ENCODE measurements at places on chromosomes 7 and 10.

GRCh38 chr7:147547252-147547897, 1043.2 kb upstream of the C7orf33 start:
- DNase-seq, result no peak

DNA sequence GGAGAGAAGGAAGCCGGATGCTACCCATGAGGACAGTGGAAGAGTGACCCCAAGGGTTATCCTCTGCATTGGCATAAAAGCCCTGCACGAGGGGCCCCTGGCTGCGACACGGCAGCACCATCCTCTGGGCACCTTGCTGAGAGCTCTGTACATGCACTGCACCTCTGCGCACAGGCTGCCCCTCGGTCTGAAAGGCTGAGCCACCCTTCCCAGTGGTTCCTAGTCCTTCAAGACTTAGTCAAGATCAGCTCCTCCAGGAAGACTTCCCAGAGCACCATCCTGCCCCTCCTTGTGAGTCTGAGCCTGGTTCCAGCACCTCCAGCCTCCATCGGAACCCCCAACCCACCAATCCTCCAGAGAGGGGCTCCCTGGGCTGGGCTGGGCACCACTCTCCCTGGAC, 37.9 kb upstream of the CNPY1 start:
- DNase-seq, result no peak

- DNase-seq, result no peak
Measured at GRCh38 chr10:59847326-59847725, 59.0 kb downstream of the CCDC6 start.

GRCh38 chr10:133275684-133276092, 980 bp downstream of the ADAM8 start:
- DNase-seq, result no peak

GRCh38 chr10:7218968-7219367, 191.9 kb downstream of the SFMBT2 start:
- no peak for DNase-seq

DNA sequence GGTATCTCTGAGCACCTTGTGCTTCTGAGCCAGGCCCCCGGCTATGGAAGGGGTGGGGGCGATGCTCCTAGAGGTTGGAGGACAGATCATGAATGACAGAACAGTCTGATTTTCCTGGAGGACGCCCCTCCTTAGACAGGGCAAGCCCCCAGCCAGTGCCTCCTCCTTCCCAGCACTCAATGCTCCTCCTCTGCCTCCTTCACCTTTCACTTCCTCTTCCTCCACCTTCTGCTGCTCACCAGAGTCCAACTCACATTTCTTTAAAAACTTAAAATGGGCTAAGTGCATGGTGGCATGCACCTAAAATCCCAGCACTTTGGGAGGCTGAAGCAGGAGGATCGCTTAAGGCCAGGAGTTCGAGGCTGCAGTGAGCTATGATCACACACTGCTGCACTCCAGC, 71.1 kb upstream of the CUX1 start:
- no peak for DNase-seq

- no peak for DNase-seq
Measured at GRCh38 chr7:33243319-33243881, 114.0 kb downstream of the BBS9 start.

DNA sequence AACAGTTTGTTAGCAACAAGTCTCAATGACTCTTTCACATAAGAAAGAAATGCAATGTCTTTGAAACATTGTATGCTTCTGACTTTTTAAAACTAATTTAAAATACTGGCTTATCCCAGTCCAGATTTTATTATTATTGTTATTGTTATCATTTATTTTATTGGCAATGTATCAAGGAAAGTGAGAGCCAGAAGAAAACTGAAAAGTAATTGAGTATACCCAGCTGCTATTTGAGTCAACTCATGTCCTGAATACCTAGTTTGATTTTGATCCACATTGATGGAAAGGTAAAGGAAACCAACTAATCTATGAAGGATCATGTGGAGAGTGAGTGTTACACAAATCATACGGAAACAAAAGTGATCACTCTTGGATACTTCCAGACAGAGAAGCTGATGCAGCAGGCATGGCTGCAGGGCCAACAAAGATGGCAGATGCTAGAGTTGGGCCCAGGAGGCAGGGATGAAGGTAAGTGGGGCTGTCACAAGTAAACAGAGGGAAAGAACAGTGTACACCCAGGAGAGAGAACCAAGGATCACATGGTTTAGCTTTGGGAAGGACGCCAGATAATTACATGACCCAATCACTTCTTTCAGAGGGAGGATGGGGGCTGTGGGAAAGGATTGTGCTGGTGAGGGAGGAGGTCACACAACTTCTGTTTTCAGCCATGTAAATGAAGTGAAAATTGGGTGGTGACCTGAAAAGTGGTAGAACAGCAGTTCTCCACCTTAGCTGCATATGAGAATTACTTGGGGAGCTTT, 179.2 kb upstream of the NAMPT start:
- no peak for DNase-seq

- DNase-seq, result no peak
Measured at GRCh38 chr7:158274404-158274811, 313.2 kb downstream of the PTPRN2 start.

GRCh38 chr7:47347816-47348385, 234.0 kb downstream of the TNS3 start:
- DNase-seq, result no peak

- DNase-seq, result peak; percentile 11
Measured at GRCh38 chr7:73623798-73624668, at the start of gene MLXIPL. MLXIPL (minus strand) TSS chr7:73624522; CDS start chr7:73624492, 30 bp downstream.

DNA sequence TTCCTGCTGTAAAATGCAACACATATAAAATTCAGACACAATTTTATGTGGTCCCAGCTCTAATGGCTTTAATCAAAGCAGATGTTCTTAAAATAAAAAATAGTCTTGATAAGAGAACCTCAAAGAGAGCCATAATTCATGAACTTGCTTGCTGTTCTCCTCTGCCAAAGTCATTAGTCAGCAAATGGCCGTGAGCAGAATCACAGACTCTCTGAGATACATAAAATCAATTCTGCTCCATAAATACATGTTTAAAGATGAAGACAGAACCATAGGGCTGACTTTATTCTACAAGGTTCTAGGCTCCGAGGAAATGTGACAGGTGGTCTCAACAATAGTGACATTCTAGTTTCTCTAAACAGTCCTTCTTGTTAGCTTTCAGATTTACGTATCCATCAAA, 29.8 kb downstream of the HSPA12A start:
- no peak for DNase-seq

GRCh38 chr7:151076863-151077704, 3.5 kb downstream of the FASTK start:
- no peak for DNase-seq

DNA sequence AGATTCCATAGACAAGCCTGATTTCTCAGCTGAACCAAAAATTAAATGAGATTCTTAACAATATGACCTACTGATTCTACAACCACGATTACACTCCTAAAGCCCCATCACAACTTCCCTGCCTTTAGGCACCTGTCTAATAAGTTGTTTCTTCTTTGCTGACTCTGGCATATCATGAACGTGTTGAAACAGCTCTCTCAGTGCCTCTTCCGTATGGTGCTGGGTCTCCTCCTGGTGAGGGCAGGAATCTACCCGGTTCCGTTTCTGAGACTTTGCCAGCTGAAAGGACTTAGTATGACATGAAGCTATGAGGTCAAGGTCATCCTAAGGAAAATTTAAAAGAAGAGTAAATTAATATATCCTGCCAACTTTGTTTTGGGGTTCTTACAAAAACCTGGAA, 48.6 kb downstream of the ARHGAP19 start:
- DNase-seq, result no peak

GRCh38 chr10:101120884-101121653, 10.0 kb upstream of the TLX1 start:
- DNase-seq, result no peak

- DNase-seq, result no peak
Measured at GRCh38 chr10:128843972-128844371, 623.1 kb upstream of the MGMT start.

DNA sequence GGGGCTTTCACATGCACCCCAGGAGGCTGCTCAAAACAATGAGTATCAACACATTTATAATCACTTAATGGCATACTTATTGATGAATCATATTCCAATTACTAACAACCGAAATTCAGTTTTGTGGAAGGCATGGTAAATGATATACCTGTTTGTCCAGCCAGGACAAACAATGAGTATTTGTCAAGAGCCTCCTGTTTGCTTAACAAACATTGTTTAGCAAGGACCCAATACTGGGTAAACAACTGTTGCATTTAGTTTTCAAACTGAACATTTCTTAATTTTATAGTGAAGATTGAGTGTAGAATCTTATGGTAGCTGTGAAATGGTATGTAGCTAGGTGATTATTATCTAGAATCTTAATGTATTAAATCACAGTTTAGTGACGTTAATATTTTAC, 473.7 kb downstream of the ATRNL1 start:
- no peak for DNase-seq

DNA sequence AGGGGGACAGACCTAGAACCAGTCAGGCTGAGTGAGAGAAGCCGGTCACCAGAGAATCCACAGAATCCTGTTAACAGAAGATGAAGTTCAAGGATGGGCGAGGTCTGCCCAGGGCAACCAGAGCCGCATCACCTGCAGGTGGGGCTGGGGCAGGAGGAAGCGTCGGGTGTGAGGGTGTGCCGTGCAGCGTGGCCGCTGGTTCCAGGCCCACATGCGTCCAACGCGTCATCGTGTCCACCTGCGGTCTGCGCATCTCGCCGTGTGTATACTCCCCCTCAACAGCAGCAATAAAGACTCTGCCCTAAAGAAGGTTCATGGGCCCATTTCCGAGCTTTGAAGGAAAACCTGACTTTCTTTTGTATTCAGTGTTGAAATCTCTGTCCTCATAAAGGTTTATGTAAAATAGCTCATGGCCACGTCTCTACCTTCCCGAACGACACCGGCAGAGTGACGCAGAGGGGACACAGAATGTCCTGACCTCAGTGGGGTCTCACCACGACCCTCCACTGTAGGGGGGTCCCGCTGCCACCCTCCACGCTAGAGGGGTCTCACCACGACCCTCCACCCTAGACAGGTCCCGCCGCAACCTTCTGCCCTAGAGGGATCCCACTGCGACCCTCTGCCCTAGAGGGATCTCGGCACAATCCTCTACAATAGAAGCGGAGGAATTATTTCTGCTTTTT, 446.9 kb downstream of the PTPRN2 start:
- no peak for DNase-seq

DNA sequence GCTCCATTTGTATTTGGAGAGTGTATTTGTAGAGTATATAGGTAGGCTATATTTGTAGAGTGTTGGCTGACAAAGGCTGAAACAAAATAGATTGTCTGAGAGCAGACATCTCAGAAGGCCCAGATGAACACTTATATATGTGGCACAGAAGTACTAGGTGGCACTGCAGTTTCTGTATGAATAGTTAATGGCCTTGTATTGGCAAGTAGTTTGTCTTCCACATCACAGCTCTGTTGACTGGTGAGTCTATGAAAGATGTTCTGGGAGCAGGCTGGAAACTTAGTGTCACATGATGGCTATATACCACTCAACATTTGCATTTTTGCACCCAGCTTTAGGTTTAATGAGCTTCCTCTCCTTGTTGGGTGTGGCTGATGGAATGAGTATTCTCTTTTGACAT, 51.9 kb downstream of the CCNY start:
- no peak for DNase-seq

DNA sequence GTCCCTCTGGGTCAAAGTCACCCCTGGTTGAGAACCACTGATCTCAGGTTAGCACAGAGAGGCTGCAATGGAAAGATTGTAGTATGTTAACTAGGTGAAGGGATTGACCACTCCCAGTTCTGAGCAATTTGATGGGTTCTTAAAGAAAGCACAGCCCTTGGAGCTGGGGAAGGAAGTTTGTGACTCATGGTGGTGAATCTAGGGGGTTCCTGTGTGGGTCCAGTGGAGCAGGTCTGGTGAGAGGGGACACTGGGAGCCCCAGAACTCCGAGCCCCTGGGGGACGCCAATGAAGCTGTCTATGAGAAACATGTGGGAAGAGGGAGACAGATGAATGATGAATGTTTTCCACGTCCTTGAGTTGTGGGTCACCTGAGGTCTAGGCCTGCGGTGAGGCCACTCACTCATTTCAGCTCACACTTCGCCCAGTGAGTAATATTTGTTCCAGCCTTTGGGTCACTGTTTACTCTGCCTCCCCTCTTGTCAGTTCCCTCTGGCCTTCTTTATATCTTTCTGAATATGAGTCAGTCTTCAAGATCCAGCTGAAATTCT, 341.9 kb downstream of the LRMDA start:
- no peak for DNase-seq

- DNase-seq, result no peak
Measured at GRCh38 chr7:1052031-1052818, 7.9 kb downstream of the GPR146 start.

DNA sequence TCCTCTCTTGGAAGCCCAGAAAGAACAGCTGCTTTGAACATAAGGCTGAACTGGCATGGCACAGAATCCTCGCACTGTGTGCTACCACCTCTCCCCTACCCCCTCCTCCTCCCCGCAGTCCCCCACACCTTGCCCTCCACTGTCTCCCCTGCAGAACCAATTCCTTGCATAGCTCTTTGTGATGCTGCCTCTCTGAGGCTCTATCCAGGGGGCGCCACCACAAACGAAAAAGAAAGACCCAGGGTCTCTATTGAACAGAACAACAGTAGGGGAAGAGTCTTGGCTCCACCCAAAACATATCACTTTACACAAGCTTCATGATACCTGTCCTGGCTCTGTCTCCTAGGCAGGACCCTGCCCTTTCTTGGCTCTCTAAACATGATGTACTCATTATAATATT, 26.2 kb upstream of the EBLN1 start:
- DNase-seq, result no peak

GRCh38 chr7:101308245-101309085, 13.1 kb downstream of the IFT22 start:
- peak; percentile 3 for DNase-seq

GRCh38 chr10:62155054-62155680, 113.5 kb downstream of the RTKN2 start:
- DNase-seq, result no peak

GRCh38 chr7:88116235-88116795, 103.5 kb downstream of the SRI start:
- no peak for DNase-seq

- DNase-seq, result no peak
Measured at GRCh38 chr7:112439476-112439875, 10.8 kb upstream of the IFRD1 start.

GRCh38 chr10:89946106-89946505, 244.7 kb downstream of the KIF20B start:
- no peak for DNase-seq

GRCh38 chr10:44070282-44070681, 314.6 kb downstream of the CXCL12 start:
- DNase-seq, result no peak

GRCh38 chr10:33773253-33773573, 438.7 kb upstream of the NRP1 start:
- no peak for DNase-seq
